ENCODE measurements at places on chromosomes 1 and 21. TPM values are rescaled to one million over a fixed set of nuclear protein-coding genes. Genes with fewer than 3 reads are reported as not detected.

DNA sequence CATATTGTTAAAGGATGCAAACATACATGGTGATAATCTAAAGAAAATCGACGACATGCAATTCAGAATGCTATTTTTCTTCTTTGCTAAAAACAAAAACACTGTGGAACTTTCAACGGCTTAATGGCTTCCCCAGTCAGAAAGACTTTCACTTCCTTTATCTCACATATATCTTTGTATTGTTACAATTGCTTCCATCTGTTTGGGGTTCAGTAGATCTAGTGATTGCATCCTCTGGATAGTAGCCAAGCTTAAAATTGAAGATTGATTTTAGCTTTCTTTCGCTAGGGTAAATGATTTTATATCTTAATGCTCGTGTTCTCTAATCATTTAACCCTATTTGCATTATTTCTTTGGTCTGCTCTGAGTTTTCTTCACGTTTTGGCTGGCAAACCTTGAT lies 31.8 kb upstream of the ADAMTS1 start:
- DNase-seq = no peak

BCAS2 gene
- 56.2 TPM for total RNA-seq

CD1E gene
- 0.17 TPM for total RNA-seq

DNA sequence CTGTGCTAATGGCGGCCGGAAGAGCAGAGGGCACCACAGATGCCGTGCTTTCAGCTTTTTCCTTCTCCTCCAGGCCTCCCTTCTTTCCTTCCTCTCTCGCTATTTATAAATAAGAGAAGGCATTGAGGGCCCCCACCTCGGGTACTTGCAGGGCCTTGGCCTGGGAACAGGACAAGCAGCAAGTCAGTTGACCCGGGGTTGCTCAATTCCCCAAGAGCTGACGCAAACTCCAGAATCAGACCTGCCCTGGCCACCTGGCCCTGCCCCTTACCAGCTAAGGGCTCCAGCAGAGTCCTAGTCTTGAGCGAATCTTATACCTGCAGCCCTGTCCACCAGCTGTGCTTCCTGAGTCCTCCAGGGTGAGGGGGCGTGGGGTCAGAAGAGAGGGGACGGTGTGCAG lies 13.5 kb downstream of the TNFRSF1B start:
- no peak for DNase-seq

GRCh38 chr1:40753142-40753882 lies 30.3 kb upstream of the KCNQ4 start:
- no peak for DNase-seq

GRCh38 chr1:221736714-221737113 lies 5.2 kb downstream of the DUSP10 start:
- DNase-seq = no peak

RUNX3 gene
- 0.11 TPM for total RNA-seq

HPDL gene
- 2.0 TPM for total RNA-seq

SELP gene
- total RNA-seq = 1.1 TPM

- no peak for DNase-seq
These were observed 3.2 kb downstream of the S100A9 start for GRCh38 chr1:153360592-153361479.

GPR52 gene
- 3.9 TPM for total RNA-seq

PGBD5 gene
- total RNA-seq = 10.8 TPM

DNA sequence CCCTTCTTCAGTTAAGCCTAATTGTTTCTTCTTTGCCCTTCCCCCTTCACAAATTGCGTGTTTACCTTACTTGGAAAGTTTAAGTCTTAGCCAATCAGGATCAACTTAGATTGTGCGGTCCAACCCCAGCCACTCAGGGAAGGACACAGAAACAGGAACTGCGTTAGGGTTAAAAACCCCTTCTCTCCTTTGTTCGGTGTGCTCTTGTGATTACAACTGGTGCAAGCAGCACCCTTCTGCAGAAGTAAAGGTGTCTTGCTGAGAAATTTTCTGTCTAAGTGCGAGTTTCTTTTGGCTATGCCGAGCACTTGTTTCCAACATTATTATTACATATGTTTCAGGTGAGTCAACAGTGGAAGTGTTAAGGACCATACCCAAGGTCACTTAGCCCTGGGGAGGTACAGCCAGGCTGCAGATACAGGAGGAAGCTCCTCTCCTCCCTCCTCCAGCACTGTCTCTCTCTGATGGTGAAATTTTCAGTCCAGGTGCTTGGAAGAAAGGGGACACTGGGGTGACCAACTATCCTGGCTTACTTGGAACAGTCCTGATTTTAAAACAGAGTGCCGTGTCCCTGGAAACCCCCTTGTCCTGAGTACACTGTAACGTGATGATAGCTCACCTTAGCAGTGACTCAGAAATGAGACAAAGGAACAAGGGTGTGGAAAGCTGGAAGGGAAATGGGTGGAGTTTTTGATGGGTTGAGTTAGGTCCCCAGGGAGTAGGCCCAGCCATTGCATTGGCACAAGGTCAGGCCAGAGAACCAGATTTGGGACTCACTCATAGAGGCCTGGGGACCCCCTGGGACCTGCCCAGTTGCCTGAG lies 68.7 kb upstream of the KLHDC7A start:
- DNase-seq = no peak

DNA sequence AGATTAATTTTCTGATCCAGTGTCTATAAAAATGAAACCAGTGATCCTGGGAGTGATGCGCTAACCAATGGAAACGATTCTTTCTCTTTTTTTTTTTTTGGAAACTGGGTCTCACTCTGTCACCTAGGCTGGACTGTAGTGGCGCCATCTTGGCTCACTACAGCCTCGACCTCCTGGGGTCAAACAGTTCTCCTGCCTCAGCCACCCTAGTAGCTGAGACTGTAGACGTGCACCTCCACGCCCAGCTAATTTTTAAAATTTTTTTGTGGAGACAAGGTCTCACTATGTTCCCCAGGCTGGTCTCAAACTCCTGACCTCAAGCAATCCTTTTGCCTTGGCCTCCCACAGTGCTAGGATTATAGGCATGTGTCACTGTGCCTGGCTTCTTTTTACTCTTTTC lies 3.4 kb upstream of the RCC2 start:
- DNase-seq = no peak

GRCh38 chr1:23039308-23039826 lies 20.1 kb downstream of the KDM1A start:
- no peak for DNase-seq

DNA sequence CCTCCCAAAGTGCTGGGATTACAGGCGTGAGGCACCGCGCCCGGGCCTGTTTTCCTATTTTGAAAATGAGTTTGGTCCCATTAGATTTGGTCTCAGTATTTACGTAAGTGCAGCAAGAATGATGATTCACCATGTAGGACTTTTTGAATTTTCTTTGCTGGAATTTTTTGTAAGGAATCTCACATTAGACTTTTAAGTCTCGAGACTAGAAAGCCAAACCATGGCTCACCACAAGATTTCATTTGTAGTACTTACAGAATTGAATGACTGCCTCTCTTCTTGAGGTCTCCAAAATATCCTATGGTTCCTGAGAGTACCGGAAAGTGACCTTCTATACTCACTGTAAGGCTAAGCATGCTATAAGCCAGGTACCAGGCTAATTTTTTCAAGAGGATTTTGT lies 325 bp downstream of the OR14A2 start:
- no peak for DNase-seq

GPR157 gene
- total RNA-seq = 2.4 TPM

FCRL6 gene
- 0.20 TPM for total RNA-seq

- DNase-seq = no peak
These were observed 16.2 kb downstream of the OLIG2 start for GRCh38 chr21:33041981-33042380.

DNA sequence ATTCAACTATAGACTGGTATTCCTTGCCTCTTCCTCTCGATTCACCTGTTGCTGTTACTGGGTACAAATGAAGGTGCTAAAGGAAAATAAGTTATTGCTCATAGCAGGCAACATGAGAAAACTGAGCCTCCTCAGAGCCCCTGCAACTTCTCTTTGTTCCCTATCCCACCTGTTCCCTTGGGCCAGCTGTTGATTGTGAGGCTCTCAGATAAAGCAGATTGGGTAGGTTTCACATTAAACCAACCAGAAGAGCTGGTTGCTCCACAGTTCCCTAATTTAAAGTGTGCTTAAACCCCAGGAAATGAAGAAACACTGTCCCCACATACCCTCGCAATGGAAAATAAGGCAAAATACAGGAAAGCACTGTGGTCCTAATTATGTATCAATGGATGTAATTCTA lies 4.8 kb downstream of the DEDD start:
- no peak for DNase-seq

PCNT gene
- total RNA-seq = 22.3 TPM

- no peak for DNase-seq
These were observed 42.5 kb upstream of the C1orf174 start for GRCh38 chr1:3942416-3943122.

GRCh38 chr1:158506369-158506987 lies 34.5 kb downstream of the OR10R2 start:
- no peak for DNase-seq

- DNase-seq = no peak
These were observed 7.2 kb downstream of the KIFAP3 start for GRCh38 chr1:170067253-170067819.

- no peak for DNase-seq
These were observed 13.1 kb downstream of the ACTA1 start for GRCh38 chr1:229420765-229421164.

GRCh38 chr1:159318784-159319551 lies 16.8 kb downstream of the FCER1A start:
- no peak for DNase-seq

DNA sequence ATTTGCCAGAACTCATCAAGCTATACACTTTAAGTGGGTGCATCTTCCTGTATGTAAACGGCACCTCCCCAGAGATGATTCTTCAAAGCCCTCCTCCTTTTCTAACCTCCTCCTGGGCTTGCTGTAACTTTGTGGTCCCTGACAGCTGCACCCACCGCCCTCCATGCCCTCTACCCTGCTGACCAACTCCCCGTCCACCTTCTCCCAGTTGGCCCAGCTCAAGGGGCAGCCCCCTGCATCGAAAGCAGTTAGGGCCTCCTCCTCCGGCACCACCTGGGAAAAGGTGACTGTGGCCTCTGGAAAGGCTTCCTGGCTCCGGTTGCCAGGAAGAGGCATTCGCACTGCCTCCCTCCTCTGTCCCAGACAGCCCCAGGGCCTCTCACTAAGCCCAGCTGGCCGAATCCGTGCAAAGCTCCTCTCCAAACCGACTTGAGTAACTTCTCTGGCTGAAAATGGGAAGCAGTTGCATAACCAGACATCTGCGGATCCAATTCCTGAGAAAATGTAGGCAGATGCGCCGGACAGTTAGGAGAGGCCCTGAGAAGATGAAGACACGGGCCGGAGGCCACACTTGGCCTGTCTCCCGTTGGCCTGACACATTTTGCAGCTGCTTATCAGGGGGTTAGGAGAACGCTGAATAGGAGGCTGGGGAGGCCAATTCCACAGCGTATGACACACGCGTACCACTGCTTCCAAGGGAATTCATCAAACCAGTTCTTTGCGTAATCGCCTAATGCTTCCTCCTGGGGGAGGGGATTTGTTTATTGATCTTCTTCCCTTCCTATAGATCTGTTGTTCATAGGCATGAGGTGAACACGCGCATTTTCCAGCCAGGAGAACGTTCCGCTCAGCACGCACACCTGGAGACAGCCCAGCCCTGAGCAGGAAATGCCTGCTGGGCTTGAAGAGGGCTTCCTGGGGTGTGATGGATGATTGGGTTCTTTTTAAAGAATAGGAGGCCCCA lies 48.7 kb upstream of the COL6A2 start:
- peak; percentile 10 for DNase-seq

- no peak for DNase-seq
These were observed 1419.4 kb downstream of the KCNT2 start for GRCh38 chr1:195188821-195189220.

LCK gene
- 0.22 TPM for total RNA-seq

- no peak for DNase-seq
These were observed 2.2 kb downstream of the COPA start for GRCh38 chr1:160340866-160341265.

C8A gene
- 0.06 TPM for total RNA-seq

- no peak for DNase-seq
These were observed 87.1 kb downstream of the SLC5A9 start for GRCh38 chr1:48309564-48310082.

FAM163A gene
- 0.55 TPM for total RNA-seq

OR2L3 gene
- 0.79 TPM for total RNA-seq

DNA sequence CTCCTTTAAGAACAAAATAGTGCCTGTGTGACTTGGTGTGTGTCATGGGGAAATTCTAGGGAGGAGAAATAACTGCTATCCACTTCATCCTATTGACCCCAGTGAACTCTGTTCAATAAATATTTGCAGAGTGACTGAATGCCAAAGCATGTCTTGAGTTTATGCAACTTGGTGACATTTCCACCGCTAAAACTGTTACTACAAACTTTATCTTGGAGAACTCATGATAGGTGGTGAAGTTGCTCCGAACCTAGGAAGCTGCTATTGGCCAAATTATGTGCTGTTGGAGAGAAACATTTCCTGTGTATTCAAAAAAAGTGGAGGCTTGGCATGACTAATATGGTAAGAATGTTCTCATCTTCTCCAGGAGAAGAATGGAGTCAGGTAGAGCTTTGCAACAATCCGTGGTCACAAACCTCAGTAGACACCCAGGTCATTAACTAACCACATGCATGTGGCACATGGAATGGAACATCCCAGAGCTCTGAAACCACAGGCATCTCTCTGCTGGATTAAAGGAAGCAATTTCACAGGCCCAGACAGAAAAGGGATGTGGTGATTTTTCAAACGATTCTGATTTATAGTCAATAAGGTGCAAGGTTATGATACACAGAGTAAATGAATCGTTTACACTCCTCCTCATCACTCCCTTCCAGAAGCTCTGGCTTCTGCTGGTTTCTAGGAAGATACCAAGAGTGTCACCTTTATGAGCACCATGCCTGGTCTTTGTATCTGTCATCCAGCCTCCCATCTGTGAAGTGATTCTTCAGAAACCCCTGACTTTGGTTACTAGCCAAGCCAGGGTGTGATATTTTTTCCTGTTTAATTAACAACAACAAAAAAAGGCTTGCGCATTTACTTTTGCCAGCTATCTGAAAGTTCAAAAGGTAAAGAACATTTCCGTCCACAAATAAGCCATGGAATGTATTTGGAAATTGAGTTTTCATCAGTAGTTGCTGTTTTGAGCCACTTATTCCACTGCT lies 361.1 kb downstream of the TGFB2 start:
- DNase-seq = no peak

GRCh38 chr1:54610601-54611580 lies 12.4 kb downstream of the FAM151A start:
- no peak for DNase-seq

GRCh38 chr1:162882248-162882674 lies 21.3 kb upstream of the CCDC190 start:
- DNase-seq = no peak

PROK1 gene
- total RNA-seq = 0.17 TPM

NGF gene
- 4.1 TPM for total RNA-seq

GRCh38 chr1:31687601-31688000 lies 16.2 kb downstream of the COL16A1 start:
- DNase-seq = no peak

DNA sequence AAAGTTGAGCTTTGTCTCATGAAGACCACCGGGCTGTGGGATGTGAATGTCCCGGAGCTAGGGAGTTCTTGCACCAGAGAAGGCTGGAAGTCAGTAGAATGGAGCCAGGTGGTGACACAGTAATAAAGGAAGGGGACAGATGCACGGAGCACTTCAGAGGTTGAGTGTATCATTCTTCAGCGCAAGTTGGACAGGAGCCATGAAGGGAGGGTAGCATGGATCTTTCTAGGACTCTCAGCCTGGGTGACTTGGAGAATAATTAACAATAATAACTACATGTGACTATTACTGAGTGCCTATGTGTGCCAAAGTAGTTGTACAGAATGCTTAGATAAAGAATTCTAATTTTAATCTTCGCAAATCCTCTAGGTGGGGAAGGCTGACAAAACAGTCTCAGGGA lies 258.7 kb upstream of the AJAP1 start:
- DNase-seq = no peak

GRCh38 chr1:27366113-27366410 lies 699 bp downstream of the MAP3K6 start:
- no peak for DNase-seq

FCER1G gene
- 18.5 TPM for total RNA-seq
